Globus pallidus (tissue), 1 donor: ENCODE measurements at places on chromosomes 3 and 15.

- DNase-seq, result no peak
Measured at GRCh38 chr3:127604546-127605165, 6.4 kb downstream of the MCM2 start.

GRCh38 chr3:138065949-138066348, 49.5 kb downstream of the DZIP1L start:
- no peak for DNase-seq

- DNase-seq, result peak; percentile 33
Measured at GRCh38 chr3:148203297-148204010, 494.2 kb upstream of the AGTR1 start.

- DNase-seq, result no peak
Measured at GRCh38 chr15:71248386-71248785, 133.1 kb downstream of the THSD4 start.

DNA sequence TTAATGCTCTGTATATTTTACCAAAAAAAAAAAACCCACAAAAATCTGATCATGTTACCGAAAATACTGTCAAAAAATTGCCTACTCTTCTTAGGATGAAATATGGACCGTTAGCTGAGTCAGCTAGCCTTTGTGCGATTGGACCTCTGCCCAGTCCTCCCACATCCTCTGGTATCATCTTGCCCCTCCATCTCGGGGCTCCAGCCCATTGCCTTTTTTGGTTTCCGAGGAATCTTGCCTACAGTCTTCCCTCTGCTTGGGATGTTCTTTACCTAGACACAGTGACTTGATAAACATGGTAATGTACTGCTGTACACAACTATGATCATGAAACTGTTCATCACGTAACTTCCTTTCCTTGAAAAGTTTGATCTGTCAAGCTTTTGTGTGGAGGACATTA, 371.4 kb downstream of the SV2B start:
- no peak for DNase-seq

DNA sequence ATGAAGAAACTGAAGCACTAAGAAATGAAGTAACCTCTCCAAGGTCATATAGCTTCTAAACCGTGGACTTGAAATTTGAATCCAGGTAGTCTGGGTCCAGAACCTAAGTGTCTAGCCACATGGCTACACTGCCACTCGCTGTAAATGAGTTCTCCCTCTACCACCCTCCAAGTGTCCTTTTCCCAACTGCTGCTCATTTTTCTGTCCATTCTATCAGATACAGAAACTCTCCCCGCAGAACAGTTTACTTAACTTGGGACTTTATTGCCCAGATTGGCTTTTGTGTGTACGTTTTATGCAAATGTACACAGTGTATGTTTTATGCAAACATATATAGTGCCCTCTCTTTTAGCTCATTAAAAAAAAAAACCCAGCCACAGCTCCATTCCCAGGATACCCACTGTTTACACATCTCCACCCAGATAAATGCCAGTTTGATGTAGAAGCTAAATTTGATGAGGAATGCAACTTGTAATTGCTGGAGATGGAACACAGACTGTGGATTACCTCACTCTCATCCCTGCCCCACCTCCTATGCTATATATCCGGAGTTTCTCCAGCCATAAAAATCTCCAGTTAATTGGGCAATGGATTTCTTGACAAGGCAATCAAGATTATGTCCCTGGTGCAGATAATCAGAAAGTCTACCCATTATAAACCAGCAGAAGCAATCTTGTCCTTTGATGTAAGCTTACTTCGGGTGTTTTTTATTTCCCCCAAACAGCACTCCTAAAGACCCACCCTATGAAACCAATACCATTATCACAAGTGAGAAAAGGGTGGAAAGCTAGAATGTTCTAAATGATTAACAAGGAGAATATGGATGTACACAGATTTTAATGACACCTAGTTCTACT, 42.0 kb downstream of the THBS1 start:
- no peak for DNase-seq

DNA sequence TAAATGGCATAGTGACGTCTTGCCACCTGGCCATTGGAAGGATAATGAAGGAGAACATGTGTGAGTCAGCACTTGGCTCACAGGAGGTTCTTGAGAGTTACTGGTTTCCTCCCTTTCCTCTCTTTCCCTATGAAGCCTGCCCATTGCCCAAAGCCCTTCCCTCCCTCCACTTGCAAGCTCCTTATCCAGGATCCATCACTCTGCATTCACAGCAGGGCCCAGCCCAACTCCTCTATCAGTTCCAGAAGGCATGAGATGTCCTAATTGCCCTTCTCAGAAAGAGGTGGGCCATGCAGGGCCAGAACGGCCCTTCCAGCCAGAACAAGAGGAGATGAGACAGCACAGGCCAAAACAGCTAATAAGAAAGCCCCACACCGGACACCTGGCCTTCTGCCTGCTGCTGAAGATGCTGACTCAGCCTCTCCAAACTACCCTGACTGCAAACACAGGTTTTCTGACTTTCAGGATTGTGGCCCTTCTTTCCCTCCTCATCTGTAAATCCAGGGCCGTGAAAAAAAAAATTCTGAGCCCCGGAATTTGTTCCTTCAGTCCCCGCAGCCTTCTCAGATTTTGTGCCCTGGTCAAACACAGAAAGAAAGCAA, 29.7 kb downstream of the HAPLN3 start:
- no peak for DNase-seq

DNA sequence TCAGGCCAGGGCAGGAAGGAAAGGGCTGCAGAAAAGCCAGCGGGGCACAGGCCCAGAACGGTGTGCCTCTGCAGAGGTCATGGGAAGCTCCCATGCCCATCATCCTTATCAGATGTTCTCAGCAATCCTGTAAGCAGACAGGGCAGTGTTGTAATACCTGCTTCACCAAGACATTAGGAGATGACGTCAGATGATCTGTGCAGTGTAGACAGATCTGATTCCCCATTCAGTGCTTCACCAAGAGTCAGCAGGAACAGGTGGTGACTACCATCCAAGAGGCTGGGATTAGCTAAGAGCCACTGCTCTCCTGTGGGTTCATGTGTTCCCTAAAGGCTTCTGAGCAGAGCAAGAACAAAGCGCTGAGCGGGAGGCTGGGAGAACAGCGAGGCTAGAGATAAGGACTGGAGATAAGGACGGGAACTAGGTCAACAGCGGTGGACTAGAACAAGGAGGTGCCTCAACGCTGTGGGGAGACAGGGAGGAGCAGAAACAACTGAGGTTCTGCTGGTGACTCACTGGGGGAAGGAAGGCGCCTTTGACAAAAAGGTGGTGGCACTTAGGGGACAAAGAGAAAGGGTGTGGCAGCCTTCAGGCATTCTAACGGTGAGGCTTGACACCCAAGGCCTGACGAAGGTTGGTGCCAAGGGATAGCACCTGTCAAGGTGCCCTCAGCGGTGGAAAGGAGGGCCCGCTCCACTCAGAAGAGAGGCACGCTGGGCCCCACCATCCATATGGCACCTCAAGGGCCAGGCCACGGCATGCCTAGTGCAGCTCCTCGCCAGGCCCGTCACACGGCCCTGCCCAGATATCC, 28.4 kb downstream of the CCDC12 start:
- DNase-seq, result no peak

GRCh38 chr3:83662381-83662960, 1296.3 kb upstream of the CADM2 start:
- DNase-seq, result no peak

- DNase-seq, result no peak
Measured at GRCh38 chr3:9452417-9452816, 55.0 kb downstream of the SETD5 start.

DNA sequence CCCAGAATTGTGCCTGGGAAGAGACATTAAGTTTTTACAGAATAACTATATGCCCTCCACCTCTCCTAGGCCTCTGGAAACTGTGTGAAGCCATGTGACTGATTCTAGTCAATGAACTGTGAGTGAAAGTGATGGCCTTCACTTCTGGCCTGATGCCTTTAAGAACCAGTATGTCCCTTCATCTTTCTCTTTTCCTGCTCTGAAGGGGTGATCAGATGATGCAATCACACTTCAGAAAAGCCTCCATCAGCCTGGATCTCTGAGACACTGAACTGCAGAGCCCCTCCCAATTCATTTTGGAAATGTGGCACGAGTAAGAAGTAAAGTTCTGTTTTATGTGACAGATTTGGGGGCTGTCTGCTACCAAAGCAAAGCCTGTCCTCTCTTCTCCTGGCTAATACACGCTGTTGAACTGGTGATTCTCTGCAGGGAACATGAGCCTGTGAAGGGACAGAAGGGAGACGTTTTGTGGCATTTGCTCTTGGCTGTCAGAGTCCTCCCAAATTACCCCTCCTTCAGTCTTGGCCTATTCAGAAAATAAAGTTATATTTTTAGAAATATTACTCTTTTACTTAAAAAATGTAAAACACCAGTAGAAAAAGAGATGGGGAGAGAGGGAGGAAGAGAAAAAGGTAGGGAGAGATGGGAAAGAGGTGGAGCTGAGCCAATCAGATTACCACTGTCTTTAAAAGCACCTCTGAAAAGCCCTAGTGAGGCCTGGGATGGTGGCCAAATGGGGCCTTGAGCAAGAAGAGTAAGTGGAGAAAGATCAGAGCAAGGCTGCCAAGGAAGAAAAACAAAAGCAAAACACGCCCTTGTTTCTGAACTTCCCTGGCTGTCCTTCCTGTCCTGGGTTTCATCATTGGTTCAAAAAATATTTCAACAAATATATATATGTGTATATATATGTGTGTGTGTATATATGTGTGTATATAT, 40.9 kb upstream of the RYK start:
- DNase-seq, result no peak

- no peak for DNase-seq
Measured at GRCh38 chr3:136730595-136731273, 21.4 kb downstream of the STAG1 start.

DNA sequence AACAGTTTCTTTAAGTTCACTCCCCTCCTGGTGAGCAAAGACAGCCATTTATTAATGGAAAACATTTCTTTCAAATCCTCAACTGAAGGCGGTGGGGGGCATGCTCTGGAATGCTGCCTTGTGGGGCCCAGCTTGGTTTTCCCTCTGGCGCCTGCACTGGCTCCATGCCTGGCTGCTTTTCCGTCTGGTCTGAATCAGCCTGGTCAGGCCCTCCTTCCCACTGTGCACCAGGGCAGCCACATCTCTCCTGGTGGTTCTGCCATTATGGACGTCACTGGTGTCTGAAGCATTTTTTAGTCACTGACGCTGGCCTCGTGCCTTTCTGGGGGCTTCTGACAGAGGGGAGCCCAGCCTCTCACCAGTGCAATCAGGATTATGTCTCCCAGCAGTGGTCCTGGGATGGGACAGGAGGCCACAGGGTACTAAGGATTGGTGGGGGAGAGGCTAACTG, 57.6 kb upstream of the APEH start:
- no peak for DNase-seq

DNA sequence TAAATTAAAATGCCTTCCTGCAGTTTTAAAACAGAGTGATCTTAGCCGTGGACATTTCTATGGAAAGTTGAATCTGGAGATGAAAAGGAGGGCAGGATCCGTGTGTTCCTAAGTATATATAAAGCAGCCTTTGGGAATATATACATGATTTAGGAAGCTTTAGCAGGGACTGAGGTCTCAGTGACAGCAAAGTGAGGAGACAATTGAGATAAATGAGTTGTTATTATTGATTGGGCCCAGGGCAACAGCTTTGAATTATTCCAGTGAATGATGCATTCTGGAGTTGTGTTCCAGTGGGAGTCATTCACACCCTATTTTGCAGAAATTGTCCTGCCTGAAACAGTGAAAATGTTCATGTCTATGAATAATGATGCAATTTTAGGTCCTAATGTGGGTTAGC, 281.4 kb downstream of the BCHE start:
- no peak for DNase-seq

DNA sequence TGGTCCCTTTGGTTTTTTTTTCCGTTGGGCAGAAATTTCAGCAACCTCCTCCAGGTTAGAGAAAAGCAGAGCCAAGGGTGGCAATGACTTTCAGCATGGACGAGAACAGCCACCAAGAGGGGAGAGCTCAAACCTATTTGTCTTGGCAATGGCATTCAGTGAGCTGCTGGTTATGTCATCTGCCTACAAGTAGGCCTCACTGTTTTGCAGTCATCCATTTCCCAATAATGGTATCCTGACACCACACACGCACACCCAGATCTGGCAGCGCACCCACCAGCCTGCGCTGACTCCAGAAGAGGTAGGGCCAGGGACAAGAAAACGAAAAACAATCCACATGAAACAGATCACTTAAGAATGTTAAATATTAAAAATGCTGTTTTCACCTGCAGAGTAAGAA, 92.3 kb downstream of the MAGI1 start:
- DNase-seq, result no peak

DNA sequence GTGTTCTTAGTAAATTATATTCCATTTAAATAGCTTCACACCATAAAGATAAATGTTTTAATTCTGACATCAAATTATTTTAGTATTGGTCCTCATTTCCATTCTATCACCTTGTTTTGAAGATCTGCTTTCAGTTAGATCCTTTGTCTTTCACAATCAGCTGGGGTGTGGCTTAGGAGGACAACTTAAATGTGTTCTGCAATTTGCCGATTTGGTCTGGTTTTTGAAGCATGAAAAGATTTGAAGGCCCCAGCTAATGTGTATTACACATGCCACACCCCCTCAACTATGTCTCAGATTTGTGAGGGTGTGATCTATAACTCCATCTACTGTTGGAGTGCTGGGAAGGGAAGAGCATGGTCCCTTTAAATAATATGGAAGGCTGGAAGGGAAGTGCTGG, 516.1 kb upstream of the GOLIM4 start:
- DNase-seq, result no peak

DNA sequence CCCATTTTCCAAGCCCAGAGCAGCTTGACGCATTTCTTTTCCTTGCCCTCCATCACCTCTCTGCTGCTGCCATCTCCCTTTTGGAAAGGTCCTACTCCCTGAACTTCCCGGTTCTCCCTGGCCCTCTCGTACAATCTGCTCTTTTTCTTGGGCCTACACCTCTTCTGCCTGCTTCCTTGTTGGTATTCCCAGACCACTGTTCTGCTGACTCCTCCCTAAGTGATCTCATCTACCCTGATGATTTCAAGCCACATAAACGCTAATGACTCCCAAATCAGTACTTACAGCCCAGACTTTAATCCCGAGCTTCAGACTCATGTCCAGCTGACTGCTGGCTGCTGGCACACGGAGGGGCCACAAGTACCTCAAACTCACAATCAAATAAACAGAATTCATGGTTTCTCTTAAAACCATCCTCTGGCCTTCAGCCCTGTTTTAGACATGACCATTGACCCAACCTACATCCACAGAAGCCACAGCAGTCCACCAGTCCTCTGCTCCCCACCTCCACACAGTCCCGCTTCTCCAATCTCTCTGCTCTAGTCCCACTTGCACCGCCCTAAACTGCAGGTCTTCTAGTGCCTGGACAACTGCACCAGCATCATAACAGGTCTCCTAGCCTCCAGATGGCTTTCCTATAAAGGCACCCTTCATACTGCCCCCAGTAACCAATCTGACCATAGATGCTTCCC, 57.6 kb downstream of the AAGAB start:
- DNase-seq, result no peak

- no peak for DNase-seq
Measured at GRCh38 chr15:90067953-90068606, 34.2 kb downstream of the IDH2 start.

- DNase-seq, result peak; percentile 31
Measured at GRCh38 chr15:60590935-60591495, 112.1 kb upstream of the ICE2 start.

DNA sequence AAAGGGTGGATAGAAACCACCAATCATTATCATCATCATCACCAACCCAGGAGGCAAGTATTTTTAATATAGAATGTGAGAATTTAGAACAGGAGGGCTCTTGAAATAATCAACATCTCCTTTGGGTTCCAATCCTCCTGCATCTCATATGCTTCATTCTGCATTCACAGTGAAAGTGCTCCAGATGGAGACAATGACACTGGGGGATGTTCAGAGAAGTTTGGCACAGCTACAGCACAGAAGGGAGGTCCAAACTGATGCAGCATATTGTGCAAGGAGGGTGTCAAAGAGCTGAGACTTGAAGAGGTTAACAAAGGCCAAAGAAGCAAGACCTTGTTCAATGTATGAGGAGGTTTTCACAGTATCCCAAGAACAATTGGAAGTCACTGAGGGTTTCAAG, 767.1 kb downstream of the NTRK3 start:
- no peak for DNase-seq
